ENCODE measurements at places on chromosomes 11 and 22. TPM values are rescaled to one million over a fixed set of nuclear protein-coding genes. Genes with fewer than 3 reads are reported as not detected.

DNA sequence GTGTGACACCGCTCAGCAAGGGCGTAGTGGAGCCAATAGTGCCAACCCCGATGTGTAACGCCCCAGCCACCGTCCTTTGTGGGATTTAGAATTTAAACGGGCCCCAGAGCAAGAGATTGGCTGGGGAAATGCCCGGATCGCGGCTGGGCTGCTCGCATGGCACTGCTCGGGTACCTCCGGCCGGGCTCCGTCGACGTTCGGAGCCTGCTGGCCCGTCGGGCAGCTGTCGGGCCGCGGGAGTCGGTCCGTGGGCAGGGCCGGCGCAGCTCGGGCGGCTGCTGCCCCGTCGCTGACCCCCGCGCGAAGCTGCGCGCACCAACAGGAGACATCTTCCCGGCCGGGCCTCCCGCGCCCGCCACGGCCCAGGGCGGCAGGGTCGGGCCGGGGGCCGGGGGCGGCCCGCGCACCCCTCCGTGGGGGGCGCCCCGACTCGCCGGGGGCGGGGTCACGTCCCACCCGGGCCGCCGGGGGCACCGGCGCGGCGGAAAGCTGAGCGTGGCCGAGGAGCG is 1.3 kb upstream of the KDM2A start:
- no peak for DNase-seq

The NLRP10 gene
- not detected for total RNA-seq

DNA sequence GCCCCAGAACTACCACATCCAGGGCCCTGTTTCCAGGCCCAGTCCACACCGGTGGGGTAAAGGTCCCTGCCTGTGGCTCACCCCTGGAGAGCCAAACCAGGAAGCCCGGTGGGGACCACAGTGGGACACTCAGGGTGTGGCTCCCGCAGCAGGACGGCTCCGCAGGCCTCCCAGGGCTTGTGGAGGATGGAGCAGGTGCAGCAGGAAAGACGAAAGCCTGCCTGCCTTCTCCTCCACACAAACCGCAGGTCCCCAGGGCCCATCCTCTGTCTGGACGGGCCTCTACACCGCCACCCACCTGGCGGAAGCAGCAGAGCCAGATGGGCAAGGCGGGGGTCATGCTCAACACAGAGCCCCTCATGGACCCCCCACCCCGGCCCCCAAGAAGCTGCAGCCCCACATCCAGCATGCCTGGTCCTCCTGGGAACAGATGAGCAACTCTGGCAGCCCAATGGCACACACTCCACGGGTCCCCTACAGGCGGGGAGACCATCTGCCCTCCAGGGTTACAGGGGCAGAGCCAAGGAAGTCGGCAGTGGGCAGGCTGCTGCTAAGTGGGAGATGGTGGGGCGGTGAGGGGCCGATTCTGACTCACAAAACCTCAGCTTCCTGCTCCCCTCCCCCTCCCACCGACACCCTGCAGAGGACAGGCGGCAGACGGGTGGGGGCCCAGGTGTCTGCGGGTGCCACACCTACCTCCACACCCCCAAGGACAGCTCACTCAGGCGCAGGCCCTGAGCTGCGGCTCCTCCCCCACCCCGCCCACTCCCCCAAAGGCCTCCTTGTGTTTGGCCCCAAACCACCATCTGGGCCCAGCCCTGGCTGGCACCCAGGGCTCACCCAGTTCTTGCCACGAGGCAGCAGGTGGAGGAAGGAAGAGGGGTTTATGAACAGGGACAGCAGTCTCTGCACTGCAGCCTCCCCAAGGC is 5.2 kb downstream of the SBF1 start:
- DNase-seq, result peak; percentile 56

The MIOX gene
- total RNA-seq, result not detected

The OR52A1 gene
- total RNA-seq, result 0.17 TPM

The SEC14L6 gene
- total RNA-seq, result 0.23 TPM

- DNase-seq, result no peak
Observed at GRCh38 chr22:21855676-21856075, 11.8 kb downstream of the MAPK1 start.

The OR56A1 gene
- not detected for total RNA-seq

The SLC25A17 gene
- 27.8 TPM for total RNA-seq

GRCh38 chr11:42774567-42774966 is 537.2 kb upstream of the API5 start:
- no peak for DNase-seq

DNA sequence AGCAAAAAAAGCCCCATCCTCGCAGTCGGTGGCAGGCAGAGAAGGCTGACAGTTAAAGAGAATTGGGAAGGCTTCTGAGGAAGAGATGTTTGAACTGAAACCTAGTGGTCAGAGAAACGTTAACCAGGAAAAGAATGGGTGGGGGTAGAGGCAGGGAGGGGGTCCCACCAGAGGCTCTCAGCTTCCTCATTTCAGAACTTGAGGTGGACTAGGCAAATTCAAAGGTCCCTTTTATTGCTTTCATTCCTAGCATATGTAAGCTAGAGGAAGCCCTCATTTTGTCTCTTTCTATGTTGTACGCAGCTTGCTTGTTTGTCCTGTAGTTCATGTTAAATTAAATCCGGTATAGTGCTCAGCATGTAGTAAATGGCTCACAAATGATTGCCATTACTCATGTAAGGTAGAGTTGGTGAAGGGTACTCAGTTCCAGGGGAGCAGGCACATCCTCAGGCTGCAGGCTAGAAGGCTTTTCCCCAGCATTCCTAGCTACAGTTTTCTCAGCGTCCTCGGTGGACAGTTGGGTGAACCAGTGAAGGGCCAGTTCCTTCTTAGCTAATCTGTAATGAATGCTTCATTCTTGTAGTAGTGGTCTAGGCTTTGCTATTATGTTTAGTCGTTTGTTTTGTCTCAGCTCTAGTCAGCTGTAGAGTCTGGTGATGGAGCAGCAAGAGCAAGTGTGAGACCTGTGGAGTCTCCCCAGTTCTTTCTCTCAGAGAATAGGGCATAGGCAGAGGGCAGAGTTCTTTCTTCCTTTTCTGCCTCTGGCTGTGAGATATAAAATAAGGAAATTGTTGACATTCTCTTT is 58.6 kb downstream of the UVRAG start:
- no peak for DNase-seq

GRCh38 chr11:27514558-27514957 is 8.0 kb upstream of the LIN7C start:
- peak; percentile 50 for DNase-seq

DNA sequence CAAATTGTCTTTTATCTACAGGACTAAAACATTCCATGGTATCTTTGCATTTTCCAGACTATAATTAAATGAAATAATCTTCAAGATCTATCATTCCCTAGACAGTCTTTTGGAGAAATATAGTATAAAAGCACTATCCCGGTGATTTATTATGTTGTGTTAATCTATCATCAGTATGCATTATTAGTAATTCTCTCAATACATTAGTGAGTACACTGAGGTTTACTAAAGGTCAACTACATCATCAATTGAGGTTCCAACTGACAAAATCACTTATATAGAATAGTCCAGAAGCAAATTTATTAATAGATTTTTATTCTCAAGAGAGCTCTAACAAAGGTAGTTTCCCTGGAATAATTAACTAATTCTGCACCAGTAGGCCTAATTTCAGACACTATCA is 169.6 kb downstream of the KCNA4 start:
- no peak for DNase-seq

The AP1B1 gene
- total RNA-seq, result 143 TPM

The SEZ6L gene
- 0.45 TPM for total RNA-seq

DNA sequence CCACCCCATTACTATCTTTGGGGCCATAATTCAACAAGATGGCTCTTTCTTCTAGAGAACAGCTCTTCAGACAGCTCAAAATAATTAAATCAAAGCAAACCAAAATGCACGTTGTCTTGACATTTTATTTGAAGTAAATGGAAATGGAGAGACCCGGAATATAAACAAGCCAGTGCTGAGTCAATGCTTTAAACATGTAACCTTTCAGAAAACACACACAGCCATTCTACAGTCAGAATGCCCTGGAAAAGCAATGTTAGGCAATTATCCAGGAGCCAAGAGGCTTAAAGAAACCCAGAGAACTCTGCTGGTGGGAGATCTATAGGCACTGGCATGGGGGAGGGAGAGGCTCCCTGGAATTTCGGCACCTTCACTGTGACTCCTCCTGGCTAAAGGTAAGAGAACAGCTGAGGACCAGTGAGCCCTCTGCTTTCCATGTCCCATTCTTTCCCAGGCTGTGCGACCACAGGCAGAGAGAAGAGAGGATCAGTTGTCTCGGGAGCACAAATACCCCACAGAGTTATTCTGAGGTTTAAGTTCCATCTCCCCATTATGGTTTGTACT is 254.0 kb upstream of the CCDC90B start:
- DNase-seq, result no peak

The KCNJ5 gene
- total RNA-seq, result 4.7 TPM

The HMOX1 gene
- total RNA-seq, result 31.5 TPM

DNA sequence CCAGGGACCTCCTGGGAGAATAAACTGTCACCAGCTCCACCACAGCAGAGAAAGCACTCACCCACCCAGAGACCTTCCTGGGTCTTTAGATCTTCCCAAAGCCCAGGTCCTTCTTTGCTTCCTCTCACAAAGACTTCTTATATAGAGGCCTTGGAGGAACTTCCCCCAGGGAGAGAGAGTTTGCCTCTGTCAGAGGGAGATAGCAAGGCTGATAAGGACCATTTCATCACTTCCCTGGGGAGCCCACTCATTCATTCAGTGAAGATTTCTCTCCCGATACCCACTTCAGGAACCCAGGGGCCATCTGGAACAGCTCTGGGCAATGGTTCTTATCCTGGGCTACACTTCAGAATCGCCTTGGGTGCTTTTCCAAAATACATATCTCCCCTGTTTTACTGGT is at the start of gene PRG2:
PRG2 (minus strand) TSS at position 116 of the 400 bp plus-strand sequence. CDS start 706 bp downstream, outside the sequence.
- no peak for DNase-seq

The CFAP300 gene
- total RNA-seq, result 4.0 TPM

DNA sequence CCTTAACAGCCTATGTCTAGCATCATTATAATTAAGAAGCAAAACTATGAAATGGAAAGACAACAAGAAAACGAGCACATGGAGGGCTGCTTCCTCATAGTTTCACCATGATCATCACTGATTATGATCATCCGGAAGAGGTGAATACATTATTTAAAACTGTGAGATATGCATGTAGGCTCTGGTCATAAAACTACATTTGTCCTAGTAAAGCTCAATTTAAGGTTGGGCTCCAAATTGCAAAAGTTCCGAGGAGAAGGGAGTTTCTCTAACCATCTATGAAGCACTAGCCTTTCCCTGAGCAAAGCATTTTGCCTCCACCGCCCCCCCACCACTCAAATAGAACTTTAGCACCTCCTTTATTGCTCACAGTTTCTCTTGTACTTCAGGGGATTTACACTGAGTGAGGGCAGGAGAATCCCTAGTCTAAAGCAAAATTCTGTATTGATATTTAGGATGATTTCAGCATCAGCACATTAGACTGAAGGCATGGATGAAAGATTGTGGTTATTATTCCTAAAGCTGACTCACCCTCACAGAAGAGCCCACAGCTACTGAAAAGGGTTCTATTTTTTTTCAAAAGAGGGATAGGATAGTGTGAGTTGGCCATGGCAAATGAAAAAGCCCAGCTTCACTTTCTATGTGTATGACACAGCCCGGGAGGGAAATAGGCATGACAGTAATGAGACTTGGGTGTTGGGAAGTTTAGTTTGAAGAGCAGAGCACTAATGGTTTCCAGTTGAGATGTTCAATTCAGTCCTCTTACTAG is 203.4 kb downstream of the CADM1 start:
- DNase-seq, result no peak

DNA sequence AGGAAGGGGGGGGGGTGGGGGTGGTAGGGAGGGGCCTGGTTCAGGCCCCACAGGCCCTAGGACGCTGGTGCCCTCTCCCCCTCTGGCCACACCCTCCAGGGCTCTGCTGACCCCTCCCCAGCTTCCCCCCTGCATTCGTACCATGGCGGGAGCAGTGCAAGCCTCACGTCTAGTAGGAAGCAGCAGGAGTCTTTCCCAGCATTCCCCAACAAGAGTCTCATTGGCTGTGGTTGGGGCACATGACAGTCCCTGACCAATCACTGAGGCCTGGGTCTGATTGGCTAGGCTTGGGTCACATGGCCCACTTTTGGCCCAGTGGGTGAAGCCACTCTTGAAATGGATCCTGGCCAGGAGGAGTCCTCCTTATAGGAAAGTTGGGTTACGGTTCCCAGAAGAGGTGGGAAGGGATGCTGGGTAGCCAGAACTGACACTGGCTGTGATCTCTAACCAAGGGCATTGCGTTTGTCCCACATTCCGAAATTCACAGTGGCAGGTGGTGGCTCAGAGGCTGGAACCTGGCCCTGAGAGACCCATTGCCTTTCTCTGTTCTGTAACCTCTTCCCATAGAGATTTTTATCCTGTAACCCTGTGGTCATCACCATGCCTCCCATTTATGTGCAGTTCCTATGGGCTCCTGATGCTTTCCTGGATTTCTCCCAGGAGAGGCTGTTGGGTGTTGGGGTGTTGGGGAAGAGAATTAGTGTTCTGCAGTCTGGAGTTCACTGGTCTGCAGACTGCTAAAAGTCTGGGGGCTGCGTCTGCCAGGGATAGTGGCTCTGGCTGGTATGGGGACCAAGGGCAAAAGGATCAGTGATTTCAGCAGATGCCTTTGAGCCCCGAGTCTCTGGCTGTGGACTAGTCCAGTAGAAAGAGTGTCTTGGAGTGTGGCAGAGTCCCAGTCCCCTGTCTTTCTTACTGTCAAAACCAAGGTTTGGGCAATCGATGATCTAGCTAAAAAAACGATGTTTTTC is 58.9 kb upstream of the MYEOV start:
- no peak for DNase-seq

DNA sequence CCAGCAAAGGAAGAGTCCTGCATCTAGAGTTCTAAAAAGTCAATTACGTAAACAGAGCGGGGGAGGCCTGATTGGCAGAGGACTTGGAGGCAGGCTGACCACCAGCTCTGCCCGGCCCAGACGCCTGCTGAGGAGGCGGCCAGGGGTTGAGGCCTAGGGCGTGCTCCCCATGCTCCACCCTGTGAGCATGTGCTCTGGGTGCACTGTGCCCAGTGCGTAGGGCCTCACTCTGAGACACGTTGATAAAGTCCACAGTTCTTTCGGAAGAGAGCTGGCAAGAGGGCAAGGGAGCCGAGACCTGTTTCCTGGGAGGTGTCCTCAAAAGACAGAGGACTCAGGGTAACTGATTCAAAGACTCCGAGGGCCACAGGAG is 25.2 kb downstream of the GRIK4 start:
- no peak for DNase-seq

DNA sequence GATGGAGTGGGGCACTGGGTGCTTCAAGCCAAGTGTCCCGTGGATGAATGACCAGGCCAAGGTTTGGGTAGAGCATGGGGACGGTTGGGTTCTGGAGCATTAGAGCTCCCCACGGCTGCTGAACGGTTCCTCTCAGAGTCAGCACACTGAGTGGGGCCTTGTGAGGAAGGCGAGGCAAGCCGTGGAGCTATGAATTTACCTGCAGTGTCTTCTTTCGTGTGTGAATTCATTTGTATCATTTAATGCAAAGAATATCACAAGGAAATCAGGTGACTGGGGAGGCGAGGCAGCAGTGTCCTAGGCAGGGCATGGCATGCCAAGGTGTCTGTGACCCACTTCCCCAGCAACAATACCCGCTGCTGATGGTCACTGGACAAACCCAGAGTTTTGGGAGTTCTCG is 343.5 kb upstream of the B3GAT1 start:
- DNase-seq, result no peak

The CDC42EP1 gene
- total RNA-seq, result 97.0 TPM

GRCh38 chr22:36175892-36176291 is 15.3 kb upstream of the APOL3 start:
- DNase-seq, result no peak

The COA4 gene
- total RNA-seq, result 57.0 TPM

The FIBIN gene
- total RNA-seq, result 5.7 TPM

GRCh38 chr11:96228473-96228891 is 114.5 kb downstream of the MAML2 start:
- DNase-seq, result peak; percentile 84

GRCh38 chr11:47121731-47122130 is 54.9 kb downstream of the ARFGAP2 start:
- no peak for DNase-seq
